CD4-positive, alpha-beta T cell treated with Interleukin-21 for 1 hour (primary cell): ENCODE measurements at places on chromosomes 3 and 15.

- DNase-seq = no peak
Measured at GRCh38 chr3:122689587-122689986, 8.9 kb downstream of the PARP14 start.

DNA sequence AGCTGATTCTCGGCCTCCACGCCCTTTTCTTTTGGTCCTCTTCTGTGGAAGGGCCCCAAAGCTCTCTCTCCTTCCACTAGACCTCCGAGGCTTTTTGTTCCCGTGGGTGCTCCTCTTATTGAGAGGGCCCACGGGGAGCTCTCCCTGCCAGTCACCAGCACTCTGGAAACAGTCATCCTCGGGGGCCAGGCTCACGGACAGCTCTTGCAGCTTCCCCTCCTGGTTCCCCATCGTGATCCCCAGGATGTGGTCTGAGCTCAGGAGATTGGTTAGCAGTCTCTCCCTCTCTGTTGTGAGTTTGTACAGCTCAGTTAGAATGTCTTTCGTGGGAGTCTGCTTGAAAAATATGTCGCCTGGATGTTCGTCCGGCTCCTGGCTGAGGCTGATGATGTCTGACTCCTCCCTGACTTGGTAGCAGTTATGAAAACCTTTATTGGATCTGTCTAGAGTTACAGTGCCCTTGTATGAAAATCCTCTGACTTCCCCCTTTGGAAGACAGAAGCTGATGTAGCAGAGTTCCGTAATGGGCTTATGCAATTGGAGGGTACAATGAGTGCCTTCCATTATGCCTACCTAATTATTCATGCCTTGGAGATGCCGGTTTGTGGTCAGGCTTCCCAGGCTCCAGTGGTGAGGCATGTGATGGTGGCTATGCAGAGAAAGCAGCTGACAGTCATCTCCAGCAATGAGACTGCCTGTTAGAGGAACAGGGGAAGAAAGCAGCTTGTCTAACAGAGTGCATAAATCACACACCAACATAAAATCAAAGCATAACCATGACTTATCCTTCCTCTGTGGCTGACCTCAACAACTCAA is 40.0 kb downstream of the FMN1 start:
- no peak for DNase-seq

DNA sequence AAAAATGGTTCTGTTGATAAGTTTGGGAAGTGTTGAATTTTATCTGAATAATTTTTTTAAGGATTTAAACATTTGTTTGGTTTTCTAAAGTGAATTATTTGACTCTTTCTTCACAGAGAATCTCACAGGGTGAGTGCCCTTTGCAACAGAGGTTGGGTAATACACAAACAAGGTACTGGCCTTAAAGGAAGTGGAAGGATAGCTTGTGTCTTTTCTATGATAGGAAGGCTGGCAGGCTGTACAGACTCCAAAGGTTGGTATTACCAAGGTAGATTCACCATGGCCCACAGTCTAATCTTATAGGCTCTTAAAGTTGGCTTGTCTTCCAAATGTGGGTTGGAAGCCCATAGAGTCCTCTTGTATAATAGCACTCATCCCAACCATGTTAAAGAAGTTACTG is 311.5 kb downstream of the SV2B start:
- no peak for DNase-seq

GRCh38 chr15:55555089-55555488 is 33.1 kb downstream of the PYGO1 start:
- DNase-seq = no peak

- DNase-seq = peak; percentile 23
Measured at GRCh38 chr15:61195116-61196002, 33.7 kb downstream of the RORA start.

GRCh38 chr3:69020424-69020823 is 6.9 kb upstream of the EOGT start:
- DNase-seq = peak; percentile 7

DNA sequence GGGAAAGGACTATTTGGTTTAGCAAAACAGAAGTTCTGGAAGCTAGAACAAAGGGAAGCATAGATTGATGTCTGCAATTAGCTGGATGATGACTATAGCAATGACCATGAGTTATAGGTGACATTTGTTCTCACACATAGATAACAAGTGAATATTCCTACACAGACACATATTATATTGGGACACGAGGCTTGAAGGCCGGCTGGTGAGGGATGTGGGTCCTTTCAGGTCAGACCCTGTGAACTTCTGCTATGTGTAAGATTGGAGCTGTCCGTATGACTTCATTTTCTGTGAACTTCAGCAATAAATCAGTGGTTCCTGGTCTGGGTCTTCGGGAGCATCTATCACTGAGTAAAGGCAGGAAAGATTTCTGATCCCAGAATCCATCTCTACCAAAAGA is 253.6 kb upstream of the CFAP20DC start:
- DNase-seq = no peak

GRCh38 chr3:24120434-24120833 is 175.3 kb downstream of the NR1D2 start:
- no peak for DNase-seq

- no peak for DNase-seq
Measured at GRCh38 chr15:53843869-53844569, 84.6 kb upstream of the WDR72 start.

- DNase-seq = no peak
Measured at GRCh38 chr3:63908081-63908736, 4.0 kb downstream of the SCAANT1 start.

DNA sequence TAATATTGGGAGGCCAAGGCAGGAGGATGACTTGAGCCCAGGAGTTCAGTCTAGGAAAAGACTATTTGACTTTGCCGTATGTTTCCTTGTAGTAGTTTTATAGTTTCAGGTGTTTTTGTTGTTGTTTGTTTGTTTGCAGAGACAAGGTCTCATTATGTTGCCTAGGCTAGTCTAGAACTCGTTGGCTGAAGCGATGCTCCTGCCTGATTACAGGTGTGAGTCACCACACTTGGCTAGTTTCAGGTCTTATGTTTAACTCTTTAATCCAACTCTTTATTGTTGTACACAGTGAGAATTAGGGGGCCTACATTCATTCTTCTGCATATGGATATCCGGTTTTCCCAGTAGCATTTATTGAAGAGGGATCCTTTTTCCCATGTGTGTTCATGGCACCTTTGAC is 32.0 kb downstream of the FAIM start:
- no peak for DNase-seq

DNA sequence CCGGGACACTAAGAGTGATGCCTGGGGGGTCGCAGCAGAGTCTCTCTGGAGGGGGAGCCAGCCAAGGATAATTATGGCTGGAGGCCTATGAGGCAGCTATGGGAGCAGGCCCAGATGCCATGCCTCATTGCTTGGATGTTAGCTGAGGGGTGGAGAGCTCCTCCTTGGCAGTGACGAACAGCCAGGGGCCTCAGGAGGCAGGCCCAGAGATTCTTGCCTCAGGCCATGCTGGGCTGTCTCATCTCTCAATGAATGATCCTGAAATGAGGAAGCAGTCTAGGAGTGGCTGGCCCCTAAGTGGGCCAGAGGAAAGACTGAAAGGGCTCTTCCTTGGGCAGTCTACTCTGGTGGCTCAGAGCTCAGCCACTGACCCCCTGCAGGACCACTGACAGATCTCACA is 21.3 kb downstream of the KIF9 start:
- no peak for DNase-seq

GRCh38 chr15:38528294-38528693 is 36.3 kb downstream of the RASGRP1 start:
- DNase-seq = no peak

DNA sequence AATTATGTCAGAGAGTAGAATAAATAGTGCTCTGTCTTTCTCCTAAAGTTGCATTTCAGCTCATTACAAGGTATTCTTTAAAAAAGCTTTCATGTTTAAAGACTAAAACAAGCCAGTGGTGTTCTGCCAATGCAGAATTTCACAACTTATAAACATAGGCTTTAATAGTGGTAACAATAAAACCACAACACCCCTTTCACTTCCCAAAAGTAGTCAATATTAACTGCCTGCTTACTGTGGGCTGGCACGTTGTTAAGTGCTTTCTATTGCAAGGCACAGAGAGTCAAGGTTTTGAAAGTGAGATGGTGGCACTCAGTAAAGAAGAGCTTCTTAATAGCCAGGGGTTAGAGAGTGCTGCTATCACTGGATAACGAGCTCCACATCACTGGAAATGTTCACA is 8.4 kb upstream of the RTP1 start:
- DNase-seq = peak; percentile 4

DNA sequence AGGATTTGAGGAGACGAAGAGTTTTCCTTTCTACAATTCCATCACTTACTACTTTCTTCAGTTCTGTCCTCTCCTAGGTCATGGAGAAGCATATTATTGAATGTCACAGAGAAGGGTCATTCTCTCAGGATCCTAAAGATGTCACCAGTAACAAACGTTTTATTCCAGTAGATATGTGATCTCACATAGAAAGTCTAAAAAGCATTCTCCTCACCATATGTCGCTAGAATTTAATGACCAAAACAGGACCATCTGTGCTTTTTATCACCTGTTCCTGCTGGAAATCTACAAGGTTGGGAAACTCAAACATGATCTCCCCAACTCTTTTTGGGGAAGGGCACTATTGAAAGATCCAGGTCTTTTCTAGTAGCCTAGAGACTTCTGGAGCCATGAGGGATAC is 24.0 kb upstream of the FRMD5 start:
- DNase-seq = no peak

GRCh38 chr3:11335056-11335608 is 62.9 kb downstream of the ATG7 start:
- peak; percentile 66 for DNase-seq

- no peak for DNase-seq
Measured at GRCh38 chr3:121969631-121970030, 52.4 kb downstream of the ILDR1 start.

DNA sequence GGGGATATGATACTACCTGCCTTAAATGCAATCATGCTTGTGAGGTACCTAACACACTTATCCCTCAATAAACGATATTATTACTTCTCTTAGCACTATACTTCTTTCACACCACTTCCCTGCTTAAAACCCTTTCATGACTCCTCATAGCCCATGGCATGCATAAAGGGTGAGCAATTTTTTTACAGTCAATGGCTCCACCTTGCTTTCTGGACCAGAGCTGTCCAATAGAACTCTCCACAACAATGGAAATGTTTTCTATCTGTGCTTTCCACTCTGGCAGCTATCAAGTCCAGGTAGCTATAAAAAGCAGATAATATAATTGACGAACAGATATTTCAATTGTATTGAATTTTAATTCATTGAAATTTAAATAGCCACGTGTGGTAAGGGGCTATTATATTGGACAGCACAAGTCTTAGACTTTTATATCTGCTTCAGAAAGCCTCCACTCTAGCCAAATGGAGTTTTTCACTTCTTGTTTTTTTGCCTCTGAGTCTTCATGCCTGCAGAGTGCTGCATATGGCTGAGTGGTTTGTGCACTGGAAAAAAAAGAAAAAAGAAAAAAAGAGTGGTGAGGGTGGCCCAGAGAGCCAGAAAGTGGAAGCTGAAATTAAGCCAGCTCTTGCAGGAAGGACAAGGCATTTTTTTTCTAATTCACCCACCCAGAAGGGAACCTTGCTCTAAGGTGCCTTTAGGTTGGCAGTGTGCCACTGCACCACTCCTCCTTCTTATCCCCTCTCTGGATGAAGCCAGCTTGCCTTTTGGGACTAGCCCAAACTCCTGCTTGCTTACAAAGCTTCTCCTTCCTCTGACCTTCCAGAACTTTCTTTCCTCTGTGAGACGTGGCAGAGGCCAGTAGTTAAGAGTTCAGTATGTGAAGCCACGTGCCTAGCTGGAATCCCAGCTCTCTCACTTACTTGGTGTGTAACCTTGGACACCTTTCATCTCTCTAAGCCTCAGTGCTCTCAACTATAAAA is 239.0 kb upstream of the LRTM1 start:
- DNase-seq = no peak

DNA sequence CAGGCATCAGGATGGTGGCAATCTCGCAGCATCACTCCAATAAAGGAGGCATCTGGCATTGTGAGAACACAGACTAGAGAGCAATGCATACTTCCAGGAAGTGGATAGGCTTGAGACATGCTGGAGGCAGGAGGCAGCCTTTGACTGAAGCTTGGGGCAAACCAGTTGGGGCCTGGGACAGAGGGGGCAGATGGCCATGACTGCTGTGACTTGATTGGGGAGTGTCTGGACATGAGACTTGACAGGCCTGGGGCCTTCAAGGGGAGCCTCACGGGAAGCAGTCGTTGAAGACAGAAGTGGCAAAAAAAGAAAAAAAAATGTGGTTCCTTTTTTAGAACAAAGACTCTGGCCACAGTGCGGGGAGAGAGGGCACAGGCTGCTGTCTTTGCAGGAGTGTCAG is 44.7 kb upstream of the CHRNA7 start:
- DNase-seq = no peak

- DNase-seq = no peak
Measured at GRCh38 chr3:80733522-80734176, 965.9 kb upstream of the ROBO1 start.

DNA sequence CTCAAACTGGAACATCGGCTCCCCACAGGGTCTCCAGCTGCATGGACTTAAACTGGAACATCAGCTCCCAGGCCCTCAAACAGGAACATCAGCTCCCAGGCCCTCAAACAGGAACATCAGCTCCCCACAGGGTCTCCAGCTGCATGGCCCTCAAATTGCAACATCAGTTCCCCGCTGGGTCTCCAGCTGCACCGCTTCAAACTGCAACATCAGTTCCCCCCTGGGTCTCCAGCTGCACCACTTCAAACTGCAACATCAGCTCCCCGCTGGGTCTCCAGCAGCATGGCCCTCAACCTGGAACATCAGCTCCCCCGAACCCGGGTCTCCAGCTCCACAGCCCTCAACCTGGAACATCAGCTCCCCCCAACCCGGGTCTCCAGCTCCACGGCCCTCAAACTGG is 82.0 kb downstream of the TFRC start:
- no peak for DNase-seq
